ENCODE measurements at places on chromosomes 4 and X.

DNA sequence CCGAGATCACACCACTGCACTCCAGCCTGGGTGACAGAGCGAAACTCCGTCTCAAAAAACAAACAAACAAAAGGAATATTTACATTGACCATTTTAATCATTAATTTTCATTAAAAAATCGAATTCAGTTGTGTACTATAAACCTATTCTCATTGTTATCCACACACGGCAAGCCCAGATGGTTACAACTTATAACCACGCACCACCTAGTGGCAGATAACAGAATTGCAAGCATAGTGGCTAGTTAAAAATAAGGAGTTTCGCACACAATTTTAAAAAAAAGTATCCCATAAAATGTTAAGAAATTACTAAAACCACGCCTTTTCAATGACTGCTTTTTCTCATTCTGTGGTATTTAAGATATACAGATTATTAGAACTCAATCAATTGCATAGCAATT is 25.4 kb downstream of the MBNL3 start:
- no peak for DNase-seq

DNA sequence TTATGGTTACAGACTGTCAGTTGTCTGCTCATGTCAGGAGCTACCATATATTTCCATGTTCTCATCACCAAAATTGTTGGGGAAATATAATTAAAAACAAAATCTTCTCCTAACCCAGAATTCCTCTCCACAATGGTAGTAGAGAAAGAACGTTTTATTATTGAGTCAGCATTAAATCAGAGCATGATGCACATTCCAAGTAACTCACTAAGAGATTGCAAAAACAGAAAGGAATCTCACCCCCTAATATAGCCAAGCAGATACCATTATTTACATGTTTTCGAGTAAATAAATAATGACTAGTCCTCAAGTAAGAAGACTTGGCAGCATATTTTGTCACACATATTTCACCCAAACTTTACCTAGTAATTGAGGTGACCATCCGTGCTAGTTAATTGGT is 36.2 kb upstream of the ARHGEF6 start:
- DNase-seq = no peak

GRCh38 chr4:185093603-185094002 is 49.5 kb upstream of the SLC25A4 start:
- DNase-seq = no peak

- DNase-seq = no peak
Measured at GRCh38 chr4:40980318-40980883, 230.6 kb downstream of the NSUN7 start.

- no peak for DNase-seq
Measured at GRCh38 chr4:169649545-169650226, 29.3 kb downstream of the CLCN3 start.

- no peak for DNase-seq
Measured at GRCh38 chr4:9781343-9782135, at the start of gene DRD5. TSS of gene DRD5 (plus strand) at chr4:9781634. CDS start at chr4:9782030, 396 bp downstream.

DNA sequence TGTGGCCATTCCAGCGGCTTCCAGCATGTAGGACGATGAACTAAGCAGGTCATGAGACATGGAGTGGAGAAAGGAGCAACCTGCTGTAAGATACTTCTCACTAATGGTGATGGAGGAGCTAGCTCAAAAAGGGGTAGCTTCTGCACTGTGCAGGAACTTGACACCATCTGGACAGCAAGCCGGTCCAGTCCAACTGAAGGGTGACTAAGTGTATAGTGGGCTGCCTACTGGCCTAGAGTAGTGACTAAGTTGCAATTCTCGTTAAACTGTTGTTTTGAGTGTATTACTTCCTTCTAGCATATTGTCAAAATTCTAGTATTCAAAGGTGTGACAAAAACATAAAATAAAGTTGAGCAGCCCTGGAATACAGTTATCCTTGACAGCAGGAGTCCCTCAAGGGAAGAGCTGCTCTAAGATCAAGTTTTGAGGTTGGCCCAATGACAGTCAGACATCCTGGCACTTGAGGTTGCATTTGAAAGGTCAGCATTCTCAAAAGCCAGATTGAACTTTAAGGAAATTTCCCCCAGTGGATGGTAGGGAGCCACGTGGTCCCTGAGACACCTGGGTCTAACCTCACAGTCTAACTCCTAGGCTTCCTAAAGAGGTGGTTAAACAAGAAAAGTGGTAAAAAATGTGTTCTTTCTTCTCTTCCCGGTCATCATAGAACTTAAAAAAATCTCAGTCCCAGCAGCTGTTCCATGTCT is 8.0 kb downstream of the CETN2 start:
- no peak for DNase-seq

GRCh38 chr4:53786632-53787031 is 195.3 kb upstream of the LNX1 start:
- no peak for DNase-seq
